ENCODE measurements at places on chromosomes 5 and 9.

GRCh38 chr5:18285257-18285656, 651.0 kb downstream of the TAF11L14 start:
- no peak for DNase-seq

- no peak for DNase-seq
These were observed 216.3 kb downstream of the CDK5RAP2 start for GRCh38 chr9:120363697-120364096.

DNA sequence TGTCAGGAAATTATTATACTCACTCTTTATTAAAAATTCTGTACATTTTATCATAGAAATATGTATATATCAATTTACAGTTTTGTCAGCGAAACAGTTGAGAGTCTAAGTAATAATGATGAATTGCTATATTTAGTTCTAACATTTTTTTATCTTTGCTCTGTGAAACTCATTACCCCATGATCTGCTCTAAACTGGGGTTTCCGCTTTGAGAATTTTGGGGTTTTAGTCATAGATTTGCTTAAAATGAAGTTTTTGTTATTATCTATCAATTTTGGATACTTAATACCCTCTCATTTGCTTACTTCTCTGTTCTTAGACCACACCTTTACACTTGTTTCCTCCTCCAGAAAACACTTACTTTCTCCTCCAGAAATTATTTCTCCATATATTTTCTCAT, 333.8 kb upstream of the MPDZ start:
- DNase-seq: no peak

- no peak for DNase-seq
These were observed 110.7 kb downstream of the PLK2 start for GRCh38 chr5:58348996-58349728.

All from heart right ventricle (tissue), 16 donors.